ENCODE measurements at places on chromosomes 3 and 15. TPM values are rescaled to one million over a fixed set of nuclear protein-coding genes. Genes with fewer than 3 reads are reported as not detected.

Gene DAZL
- total RNA-seq: not detected

Gene GOLGA6L6
- not detected for total RNA-seq

Gene PCNP
- total RNA-seq: 76.8 TPM

Gene PFKFB4
- 6.6 TPM for total RNA-seq

Measured in aortic smooth muscle cell (primary cell).